Liver (tissue), 10 donors: ENCODE measurements at places on chromosomes 5 and 9. TPM values are rescaled to one million over a fixed set of nuclear protein-coding genes. Genes with fewer than 3 reads are reported as not detected.

DNA sequence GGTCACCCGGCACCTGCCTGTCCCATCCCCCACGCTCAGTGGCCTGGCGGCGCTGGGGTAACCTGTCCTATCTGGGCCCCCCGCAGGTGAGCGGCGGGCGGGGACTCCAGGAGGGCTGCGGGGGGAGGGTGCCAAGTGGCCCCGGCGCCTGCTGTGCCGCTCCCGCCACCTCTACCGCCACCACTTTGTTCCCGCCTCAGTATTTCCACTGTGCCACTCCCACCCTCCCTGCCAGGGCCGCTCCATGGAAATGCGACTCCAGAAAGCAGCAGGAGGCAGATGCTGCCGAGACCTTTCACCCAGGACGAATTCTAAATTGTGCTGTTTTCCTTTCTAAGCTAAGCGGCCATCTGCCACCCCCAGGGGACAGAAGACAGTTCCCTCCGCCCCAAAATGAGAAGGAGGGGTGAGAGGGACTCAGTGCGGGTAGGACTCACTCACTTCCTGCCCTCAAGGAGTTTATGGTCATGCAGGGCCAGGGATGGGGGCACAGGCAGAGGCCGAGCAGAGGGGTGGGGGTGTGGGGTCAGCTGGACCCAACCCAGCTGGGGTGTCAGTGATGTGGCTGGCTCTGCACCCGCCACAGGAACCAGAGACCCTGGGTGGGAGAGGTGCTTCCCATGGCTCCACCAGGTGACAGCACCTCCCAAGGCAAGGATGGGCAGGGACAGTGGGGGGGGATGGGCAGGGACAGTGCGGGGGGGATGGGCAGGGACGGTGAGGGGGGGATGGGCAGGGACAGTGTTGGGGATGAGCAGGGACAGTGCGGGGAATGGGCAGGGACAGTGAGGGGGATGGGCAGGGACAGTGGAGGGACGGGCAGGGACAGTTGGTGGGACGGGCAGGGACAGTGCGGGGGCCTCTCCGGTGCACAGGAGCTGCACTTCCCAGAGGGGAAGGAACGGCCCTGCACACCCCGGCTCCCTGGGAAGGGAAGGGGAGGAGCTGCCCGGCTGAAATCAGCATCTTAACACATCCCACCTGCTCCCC, 17.8 kb downstream of the NOTCH1 start:
- H3K36me3 ChIP-seq: no peaks in the 10 kb centered on the region

DNA sequence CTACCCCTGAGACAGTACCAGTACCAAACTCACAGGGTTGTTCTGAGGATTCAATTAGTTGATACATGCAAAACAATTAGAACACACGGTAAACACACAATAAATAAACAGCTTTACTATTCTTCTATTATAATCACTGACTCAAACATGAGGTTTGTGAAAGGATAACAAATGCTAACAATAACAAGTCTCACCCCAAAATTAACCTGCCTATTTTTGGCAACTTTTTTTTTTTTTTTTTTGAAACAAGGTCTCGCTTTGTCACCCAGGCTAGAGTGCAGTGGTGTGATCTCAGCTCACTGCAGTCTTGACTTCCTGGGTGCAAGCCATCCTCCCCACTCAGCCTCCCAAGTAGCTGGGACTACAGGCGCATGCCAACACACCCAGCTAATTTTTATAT, 6.5 kb downstream of the ECPAS start:
- H3K27me3 ChIP-seq: no peaks in the 10 kb centered on the region
- H3K27ac ChIP-seq: no peak overlapping the region

- no peak overlapping the region for H3K4me3 ChIP-seq
- no peaks in the 10 kb centered on the region for H3K36me3 ChIP-seq
- no peaks in the 10 kb centered on the region for H3K27me3 ChIP-seq
- no peak overlapping the region for H3K27ac ChIP-seq
- H3K4me1 ChIP-seq: peaks cover 12% of the 10 kb centered on the region
Observed at GRCh38 chr5:109324931-109325330, 84.8 kb downstream of the PJA2 start.

- no peak overlapping the region for H3K27ac ChIP-seq
- no peaks in the 10 kb centered on the region for H3K27me3 ChIP-seq
- peaks cover 3% of the 10 kb centered on the region for H3K4me1 ChIP-seq
- H3K4me3 ChIP-seq: no peak overlapping the region
- DNase-seq: no peak
Observed at GRCh38 chr9:91269907-91270491, 91.7 kb downstream of the AUH start.

- no peak overlapping the region for H3K4me3 ChIP-seq
- H3K36me3 ChIP-seq: no peaks in the 10 kb centered on the region
- no peaks in the 10 kb centered on the region for H3K27me3 ChIP-seq
- H3K27ac ChIP-seq: no peak overlapping the region
Observed at GRCh38 chr5:159844267-159845121, 71.8 kb upstream of the ADRA1B start.

- no peaks in the 10 kb centered on the region for H3K36me3 ChIP-seq
- H3K4me1 ChIP-seq: no peaks in the 10 kb centered on the region
- no peak overlapping the region for H3K4me3 ChIP-seq
- peak; percentile 36 for DNase-seq
Observed at GRCh38 chr5:56900858-56901578, 8.4 kb upstream of the SETD9 start.

DNA sequence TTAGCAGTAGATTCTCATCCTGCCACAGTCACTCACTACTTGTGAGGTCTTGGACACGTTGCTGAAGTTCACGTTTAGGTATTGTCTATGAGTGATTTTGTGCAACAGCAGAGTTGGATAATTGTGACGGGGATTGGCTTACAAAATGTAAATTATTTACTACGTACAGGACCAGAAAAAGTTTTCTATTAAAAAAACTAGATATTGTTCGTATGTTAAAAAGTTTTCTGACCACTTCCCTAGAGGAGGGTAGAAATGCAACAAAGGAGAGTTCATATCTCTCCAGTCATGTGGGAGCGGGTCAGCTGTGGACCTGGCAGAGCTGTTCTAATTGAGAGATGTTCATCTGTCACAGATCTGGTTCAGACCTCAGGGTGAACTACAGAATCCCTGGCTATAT, 976.1 kb upstream of the NUDT12 start:
- no peak overlapping the region for H3K27ac ChIP-seq
- no peak overlapping the region for H3K4me3 ChIP-seq
- no peaks in the 10 kb centered on the region for H3K27me3 ChIP-seq
- H3K36me3 ChIP-seq: no peaks in the 10 kb centered on the region

DNA sequence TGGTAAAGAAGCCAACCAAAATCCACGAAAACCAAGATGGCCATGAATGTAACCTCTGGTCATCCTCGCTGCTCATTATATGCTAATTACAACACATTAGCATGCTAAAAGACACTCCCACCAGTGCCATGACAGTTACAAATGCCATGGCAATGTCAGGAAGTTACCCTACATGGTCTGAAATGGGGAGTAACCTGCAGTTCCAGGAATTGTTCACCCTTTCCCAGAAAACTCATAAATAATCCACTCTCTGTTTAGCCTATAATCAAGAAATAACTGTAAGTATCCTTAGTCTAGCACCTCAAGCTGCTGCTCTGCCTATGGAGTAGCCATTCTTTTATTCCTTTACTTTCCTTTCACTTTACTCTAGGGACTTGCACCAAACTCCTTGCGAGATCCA, 160.6 kb downstream of the EFNA5 start:
- peaks cover 5% of the 10 kb centered on the region for H3K4me1 ChIP-seq
- H3K4me3 ChIP-seq: no peak overlapping the region
- no peak overlapping the region for H3K27ac ChIP-seq

- no peak overlapping the region for H3K27ac ChIP-seq
- no peaks in the 10 kb centered on the region for H3K36me3 ChIP-seq
- H3K4me3 ChIP-seq: peak overlapping the region; percentile 77
Observed at GRCh38 chr5:98769210-98769958, 4.1 kb upstream of the RGMB start.

DNA sequence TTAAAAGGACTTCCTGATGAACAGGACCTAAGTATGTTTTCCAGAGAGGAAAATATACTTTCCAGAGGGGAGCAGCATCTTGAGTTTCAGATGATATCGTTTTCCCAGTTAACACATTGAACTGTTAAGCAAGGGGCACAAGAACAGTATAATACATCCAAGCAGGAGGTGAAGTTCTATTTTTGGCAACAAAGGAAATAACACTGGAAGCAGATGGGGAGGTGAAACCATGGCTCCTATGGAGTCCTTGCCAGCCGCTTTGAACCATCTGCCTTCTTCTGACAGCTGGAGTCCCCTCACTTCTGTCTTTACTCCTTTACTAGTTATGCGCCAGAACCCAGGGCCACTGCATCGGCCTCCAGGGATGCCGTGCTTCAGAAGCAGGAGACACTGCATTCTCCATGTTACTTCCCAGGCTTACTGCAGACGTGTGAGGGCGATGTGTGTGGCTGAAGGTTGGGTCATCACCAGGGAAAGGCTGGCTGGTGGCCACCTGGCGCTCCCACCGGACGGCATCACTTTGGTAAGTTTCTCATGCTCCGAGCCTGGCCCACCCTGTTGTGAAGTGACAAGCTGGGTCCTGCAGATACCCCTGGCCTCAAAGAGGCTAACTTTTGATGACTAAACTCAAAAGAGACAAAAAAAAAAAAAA, 77.8 kb downstream of the TTLL11 start:
- no peak overlapping the region for H3K4me3 ChIP-seq
- H3K27me3 ChIP-seq: no peaks in the 10 kb centered on the region
- no peaks in the 10 kb centered on the region for H3K4me1 ChIP-seq

DNA sequence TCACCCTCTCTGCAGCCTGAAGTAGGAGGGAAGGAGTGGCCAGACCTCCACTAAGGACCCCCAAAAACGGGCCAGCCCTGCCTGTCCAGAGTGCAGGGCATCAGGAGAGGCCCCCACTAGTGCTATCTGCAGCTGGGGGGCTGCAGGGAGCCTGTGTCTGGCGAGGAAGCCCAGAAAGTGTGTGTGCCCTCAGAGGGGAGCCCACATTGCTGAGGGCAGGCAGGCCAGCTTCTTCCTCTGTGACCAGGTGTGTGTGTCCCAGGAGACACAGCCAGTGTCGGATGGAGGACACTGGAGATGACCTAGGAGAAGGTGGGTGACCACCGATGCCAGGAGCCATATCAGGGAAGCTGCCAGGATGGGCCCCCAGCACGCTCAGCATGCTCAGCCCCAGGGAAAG, 218.7 kb downstream of the IRX2 start:
- no peaks in the 10 kb centered on the region for H3K27me3 ChIP-seq
- H3K4me3 ChIP-seq: no peak overlapping the region
- H3K27ac ChIP-seq: no peak overlapping the region
- DNase-seq: no peak
- no peaks in the 10 kb centered on the region for H3K4me1 ChIP-seq

GRCh38 chr9:72599874-72600534, 78.6 kb downstream of the TMC1 start:
- H3K4me1 ChIP-seq: peaks cover 3% of the 10 kb centered on the region
- DNase-seq: no peak
- no peak overlapping the region for H3K27ac ChIP-seq

GRCh38 chr5:138353560-138354080, 1.1 kb downstream of the KDM3B start:
- H3K36me3 ChIP-seq: no peaks in the 10 kb centered on the region
- no peak for DNase-seq
- H3K4me1 ChIP-seq: peaks cover 20% of the 10 kb centered on the region
- H3K27me3 ChIP-seq: no peaks in the 10 kb centered on the region
- peak overlapping the region; percentile 92 for H3K27ac ChIP-seq
- peak overlapping the region; percentile 90 for H3K4me3 ChIP-seq

- H3K4me1 ChIP-seq: peaks cover 16% of the 10 kb centered on the region
- H3K27me3 ChIP-seq: no peaks in the 10 kb centered on the region
- H3K27ac ChIP-seq: no peak overlapping the region
- DNase-seq: peak; percentile 33
- H3K36me3 ChIP-seq: no peaks in the 10 kb centered on the region
Observed at GRCh38 chr5:132008961-132009680, 2.3 kb downstream of the ACSL6 start.

GRCh38 chr5:2704111-2704510, 47.4 kb downstream of the IRX2 start:
- H3K27ac ChIP-seq: no peak overlapping the region
- DNase-seq: no peak

DNA sequence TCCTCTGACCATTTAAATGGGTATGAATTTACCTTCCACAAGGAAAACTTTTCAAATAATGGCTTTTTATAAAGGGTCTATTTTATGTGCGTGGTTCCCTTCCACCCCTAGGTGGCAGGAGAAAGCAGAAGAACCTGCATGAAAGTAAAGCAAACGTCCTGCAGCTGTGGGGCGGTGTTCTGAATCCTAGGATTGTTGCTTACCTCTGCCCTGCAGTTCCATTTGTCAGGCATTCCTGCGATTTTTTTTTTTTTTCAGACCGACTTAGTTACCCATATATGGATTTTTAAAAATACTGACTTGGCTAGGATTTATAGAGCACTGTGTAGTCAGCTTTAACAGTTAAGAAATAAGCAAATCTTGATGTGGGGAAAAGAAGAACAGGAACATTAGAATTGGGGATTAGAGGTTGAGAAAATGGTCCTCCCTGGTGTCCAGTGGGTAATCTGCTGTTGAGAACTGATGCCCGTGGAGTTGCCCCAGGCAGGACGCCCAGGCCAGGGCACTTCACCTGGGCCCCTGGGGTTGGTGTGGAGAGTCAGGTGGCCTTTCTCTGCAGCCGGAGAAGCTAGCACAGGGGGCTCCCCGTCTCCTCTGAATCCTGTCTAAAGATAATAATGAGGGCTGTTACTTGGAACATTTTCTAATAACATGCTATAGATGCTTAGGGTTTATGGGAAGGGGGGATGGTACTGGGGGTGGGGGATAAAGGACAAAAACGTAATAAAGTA, 30.4 kb upstream of the LTC4S start:
- H3K4me3 ChIP-seq: no peak overlapping the region
- H3K27ac ChIP-seq: no peak overlapping the region
- H3K4me1 ChIP-seq: peaks cover 59% of the 10 kb centered on the region
- DNase-seq: peak; percentile 50

ZFP37 gene
- total RNA-seq: 0.19 TPM

ITGA2 gene
- 0.42 TPM for total RNA-seq

TAS2R1 gene
- total RNA-seq: not detected

HTR4 gene
- total RNA-seq: 1.8 TPM

BTNL8 gene
- 0.14 TPM for total RNA-seq

CCL28 gene
- total RNA-seq: 0.37 TPM

PSD2 gene
- 0.05 TPM for total RNA-seq

OTP gene
- total RNA-seq: not detected

SOX30 gene
- not detected for total RNA-seq
